ENCODE measurements at places on chromosomes 11 and 22.

GRCh38 chr22:36563001-36563400 is 34.0 kb upstream of the EIF3D start:
- no peak for DNase-seq

DNA sequence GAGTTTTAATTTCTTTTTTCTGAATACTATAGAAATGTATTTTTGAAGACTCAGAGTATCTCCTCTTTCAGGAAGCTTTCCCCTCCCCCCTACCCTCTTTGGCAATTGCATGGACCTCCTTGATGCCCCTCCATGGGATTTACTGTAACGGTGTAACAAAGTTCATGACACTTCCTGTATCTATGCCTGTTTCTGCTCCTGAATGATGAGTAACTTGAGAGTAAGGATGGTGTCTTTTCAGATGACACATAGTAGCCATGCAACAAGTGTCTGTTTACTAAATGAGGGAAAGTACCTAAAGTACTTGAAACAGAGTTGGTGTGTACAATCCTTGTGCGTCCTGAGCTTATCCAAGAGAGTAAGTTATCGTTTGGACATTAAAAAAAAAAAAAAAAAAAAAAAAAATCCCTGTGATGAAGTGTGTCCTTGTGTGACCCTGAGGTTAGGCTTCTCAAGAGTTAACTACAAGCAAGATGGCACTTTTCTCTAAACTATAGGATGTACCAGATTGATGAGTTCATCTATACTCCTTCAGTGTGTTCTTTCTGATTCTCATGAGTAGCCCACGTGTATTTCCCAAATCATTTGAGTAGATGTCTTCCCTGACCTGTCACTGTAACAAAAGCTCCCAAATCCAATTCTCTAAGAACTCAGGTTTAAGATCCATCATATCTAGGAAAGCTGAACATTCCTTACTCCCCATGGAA is 7.4 kb downstream of the ETS1 start:
- no peak for DNase-seq

DNA sequence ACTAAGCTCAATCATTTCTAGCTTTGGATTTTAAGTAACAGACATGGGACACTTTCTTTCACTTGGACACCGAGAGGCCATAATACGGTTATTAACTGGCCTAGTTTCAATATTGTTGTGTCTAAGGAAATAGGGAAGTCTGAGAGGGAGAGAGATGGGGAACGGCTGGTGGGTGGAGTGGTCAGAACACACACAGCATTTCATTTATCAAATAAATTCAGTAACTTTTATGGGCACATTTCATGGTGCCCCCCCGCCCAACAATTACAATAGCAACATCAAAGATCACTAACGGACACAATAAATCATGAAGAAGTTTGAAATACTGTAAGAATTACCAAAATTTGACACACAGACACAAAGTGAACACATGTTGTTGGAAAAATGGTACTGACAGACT is 10.7 kb downstream of the PRPF19 start:
- no peak for DNase-seq

- no peak for DNase-seq
Measured at GRCh38 chr11:111348147-111348546, 30.9 kb downstream of the POU2AF1 start.

All from activated naive CD8-positive, alpha-beta T cell treated with anti-CD3 and anti-CD28 coated beads, Interleukin-2, amount 50 U/mL, for 24 hours (primary cell).